Amygdala (tissue), 56 donors: ENCODE measurements at places on chromosomes 1 and 21.

- no peak for DNase-seq
These were observed 271.2 kb downstream of the DPYD start for GRCh38 chr1:97649591-97649990.

GRCh38 chr1:195097316-195097715 lies 1510.9 kb downstream of the KCNT2 start:
- no peak for DNase-seq

DNA sequence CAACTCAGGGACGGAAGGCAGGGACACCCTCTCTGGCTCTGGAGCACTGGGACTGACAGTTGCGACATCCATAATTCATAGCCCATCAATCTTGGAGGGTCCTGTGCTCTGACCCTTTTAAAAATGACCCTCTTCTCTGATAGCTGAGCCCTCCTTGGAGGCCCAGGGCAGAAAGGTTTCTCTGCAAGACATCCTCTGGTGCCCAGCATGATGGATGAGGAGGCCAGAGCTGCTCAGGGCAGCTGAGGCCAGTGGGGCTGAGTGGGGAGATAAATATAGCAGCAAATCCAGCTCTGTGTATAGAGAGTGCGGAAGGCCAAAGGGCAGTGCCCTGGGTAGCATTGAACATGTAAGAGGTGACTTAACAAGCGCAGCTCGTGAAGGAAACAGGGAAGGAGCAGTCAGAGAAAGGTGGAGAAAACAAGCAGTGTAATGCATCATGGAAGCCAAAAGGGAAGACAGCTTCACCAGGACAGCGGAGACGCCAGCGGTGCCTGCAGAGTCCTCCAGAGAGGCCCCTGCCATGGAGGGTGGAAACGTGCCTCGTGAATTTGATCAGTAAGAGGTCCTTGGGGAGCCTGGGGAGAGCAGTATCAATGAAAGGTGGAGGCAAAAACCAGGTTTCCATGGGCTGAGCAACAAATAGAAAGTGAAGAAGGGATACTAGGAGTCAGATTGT lies 50.4 kb upstream of the FMOD start:
- no peak for DNase-seq

- DNase-seq = no peak
These were observed 18.2 kb downstream of the TSPAN2 start for GRCh38 chr1:115071012-115071664.

DNA sequence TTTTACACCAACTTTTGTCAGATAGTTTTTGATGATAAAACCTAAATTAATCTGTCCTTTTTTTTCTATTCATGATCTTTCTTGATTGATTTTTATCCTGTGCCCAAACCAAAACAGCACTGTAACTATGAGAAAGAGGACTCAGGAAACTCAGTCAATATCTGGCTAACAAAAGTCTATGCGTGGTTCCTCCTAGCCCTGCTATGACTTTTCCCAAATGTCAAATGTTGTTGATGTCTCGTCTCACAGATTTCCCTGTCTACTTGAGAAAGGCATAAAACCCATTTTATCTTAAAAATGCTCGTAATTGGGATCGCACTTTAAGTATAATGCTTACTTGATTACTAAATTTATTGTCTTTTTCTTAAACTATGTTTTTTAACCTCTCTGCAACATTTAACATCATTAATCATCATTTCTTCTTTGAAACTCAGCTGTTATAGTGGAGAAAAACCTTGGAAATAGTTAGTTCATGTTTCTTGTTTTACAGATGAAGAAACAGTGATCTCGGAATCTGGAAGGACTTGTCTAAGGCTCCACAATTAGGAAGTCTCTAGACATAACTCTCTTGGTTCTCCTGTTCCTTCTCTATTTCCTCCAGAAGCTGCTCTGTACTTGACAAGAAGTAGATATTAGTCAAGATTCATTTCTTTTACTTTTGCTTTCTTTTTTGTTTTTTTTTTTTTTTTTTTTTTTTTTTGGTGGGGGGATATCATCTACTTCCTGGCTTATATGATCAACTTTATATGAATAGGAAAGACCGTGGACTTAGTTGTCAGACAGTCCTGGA lies 26.2 kb upstream of the PTPRC start:
- DNase-seq = no peak

DNA sequence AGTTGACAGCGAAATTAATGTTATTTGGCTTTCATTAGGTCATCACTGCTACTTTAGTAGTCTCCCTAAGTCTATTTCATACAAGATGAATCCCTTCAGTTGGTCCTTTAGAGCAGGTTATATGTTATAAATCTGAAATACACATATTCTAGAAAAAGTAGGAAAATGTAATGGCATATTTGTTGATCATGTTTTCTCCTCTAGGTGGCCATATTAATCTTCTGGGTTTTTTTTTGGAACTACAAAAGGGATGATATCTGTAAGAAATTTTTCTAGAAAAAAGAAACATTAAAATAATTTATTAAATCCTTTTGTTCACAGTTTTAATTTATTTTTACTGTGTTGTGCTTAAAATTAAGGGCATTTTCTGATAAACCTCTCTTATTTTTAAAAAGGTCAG lies 87.9 kb downstream of the SYT14 start:
- DNase-seq = no peak

DNA sequence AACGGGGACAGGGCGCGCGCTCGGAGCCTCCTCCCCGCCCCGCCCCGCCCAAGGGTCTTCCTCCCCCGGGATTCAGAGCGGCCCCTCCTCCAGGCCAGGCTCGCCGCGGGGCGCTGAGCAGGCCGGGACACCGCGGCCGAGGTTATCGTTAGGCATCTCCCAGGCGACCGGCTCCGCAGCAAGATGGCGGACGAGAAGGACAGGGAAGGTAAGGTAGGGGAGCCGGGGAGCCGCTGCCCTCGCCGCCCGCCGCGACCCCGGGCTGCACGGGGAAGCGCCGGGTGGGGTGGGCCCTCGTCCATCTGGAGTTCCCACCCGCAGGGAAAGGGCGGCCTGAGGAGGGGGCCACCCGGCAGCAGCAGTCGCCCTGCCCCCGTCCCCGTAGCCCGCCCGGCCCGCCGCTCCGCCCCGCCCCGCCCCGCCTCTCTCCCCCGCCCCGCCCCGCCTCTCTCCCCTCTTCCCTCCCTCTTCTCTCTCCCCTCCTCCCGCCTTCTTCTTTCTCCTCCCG lies 105.9 kb upstream of the HNRNPU start:
- DNase-seq = no peak

DNA sequence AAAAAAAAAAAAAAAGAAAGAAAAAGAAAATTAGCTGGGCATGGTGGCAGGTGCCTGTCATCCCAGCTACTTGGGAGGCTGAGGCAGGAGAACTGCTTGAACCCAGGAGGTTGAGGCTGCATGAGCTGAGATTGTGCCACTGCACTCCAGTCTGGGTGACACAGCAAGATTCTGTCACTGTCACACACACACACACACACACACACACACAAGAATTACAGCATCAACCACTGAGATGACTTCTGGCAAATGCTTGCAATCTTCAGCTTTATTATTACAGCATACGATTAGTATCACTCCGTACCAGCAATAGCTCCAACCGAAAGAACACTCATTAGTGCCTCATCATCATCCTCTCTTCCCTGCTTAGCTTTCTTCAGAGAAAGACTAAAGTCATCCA lies 4.6 kb downstream of the ORC1 start:
- no peak for DNase-seq

GRCh38 chr1:44926311-44926781 lies 60.0 kb downstream of the EIF2B3 start:
- no peak for DNase-seq

- no peak for DNase-seq
These were observed 67.4 kb upstream of the TRAPPC10 start for GRCh38 chr21:43944757-43945156.

GRCh38 chr21:39855595-39855994 lies 11.6 kb upstream of the PCP4 start:
- no peak for DNase-seq

GRCh38 chr1:225700164-225700821 lies 47.4 kb upstream of the ENAH start:
- no peak for DNase-seq

DNA sequence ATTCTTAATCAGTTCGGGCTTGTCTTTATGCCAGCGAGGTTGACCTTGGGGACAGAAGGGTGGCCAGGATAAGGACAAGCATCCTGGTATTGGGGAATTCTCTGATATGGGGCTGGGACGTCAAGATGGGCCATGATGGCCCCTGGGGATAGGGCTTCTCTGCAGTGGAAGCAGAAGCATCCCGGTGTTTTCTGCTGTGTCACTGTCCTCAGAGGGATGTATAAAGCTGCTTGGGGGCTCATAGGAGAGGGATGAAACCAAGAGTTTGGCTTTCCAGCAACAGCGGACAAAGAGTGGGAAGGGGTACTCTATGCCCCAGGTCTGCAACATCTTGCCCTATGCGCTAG lies 1.4 kb upstream of the ATP1B1 start:
- no peak for DNase-seq

GRCh38 chr1:209896346-209896745 lies 41.7 kb upstream of the SYT14 start:
- no peak for DNase-seq
